Stimulated activated CD8-positive, alpha-beta memory T cell treated with anti-CD3 and anti-CD28 coated beads, Interleukin-2, amount 100 ng/mL, for 1 hour (primary cell): ENCODE measurements at places on chromosomes 12 and 14.

DNA sequence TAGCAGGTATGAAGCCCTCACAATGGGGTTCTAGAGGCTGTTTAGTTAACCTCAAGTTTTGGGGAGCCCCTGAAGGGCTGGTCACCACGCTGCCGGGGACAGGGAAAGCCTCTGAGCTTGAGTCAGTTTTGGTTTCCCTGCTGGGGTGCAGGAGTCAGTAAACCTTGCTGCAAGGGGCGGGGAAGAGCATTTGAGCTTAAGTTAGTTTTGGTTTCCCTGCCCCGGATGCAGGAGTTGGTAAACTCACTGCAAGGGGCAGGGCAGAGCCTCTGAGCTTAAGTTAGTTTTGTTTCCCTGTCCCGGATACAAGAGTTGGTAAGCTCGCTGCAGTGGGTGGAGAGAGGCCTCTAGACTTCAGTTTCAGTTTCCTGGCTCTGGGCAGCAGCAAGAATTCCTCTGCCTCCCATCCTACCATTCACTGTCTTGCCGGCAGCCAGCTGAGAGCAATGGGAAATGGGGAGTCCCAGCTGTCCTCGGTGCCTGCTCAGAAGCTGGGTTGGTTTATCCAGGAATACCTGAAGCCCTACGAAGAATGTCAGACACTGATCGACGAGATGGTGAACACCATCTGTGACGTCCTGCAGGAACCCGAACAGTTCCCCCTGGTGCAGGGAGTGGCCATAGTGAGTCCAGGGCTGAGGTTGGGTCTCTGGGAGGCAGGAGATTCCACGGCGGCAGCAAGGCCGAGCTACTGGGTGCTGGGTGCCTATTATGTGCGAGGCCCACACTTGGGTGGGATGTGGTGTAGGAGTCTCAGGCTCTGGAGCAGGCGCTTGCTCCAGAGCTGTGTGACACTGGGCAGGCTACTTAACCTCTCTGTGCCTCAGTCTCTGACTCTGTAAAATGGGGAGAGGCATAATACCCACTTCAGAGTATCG is at the start of gene OAS2:
Gene OAS2, plus strand, starts transcription at position 357 of the 878 bp plus-strand sequence. Its CDS starts 90 bp downstream, at position 447.
- peak; percentile 47 for DNase-seq

GRCh38 chr12:95663525-95663924 is 112.2 kb upstream of the USP44 start:
- no peak for DNase-seq

- no peak for DNase-seq
Measured at GRCh38 chr12:49304161-49304560, 9.2 kb downstream of the PRPH start.

DNA sequence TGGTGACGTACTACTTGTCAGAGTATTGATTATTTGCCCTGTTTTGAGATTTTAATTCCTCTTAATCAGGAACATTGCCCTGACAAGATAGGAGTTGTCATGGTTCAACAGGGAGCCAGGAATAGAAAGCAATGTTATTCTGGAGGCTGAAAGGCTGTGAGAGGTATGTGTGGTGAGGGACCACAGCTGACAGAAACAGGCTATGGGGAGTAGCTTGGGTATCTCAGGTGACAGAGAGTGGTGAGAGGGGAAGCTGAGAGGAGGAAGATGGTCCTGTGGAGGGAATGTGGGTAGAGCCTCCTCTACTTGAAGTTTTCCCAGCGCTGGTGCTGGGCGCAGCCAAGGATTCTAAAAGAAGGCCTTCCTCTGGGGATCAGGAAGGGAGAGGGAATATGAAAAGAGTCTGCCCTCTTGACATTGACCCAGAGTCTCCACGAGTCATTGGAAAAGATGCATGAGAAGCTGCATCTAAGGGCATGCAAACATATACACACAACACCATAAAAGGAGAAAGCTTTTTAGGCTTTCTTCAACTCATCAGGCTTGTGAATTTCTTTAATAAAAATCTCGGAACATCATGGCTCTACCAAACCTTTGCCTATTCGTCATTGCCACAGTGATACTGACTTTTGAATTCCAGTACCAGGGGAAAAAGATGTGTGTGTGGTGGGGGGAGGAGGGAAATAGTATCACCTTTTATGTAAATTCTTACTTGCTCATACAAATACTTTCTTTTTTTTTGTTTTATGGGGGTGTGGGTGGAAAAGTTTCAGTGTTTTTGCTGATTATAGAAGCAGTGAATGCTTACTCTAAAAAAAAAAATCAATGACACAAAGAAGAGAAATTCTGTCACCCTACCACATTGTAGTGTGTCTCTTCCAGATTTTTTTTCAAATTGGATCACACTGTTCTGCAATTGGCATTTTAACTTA is 39.9 kb upstream of the DHRS7 start:
- DNase-seq, result no peak

GRCh38 chr12:42996869-42997431 is 407.4 kb upstream of the PRICKLE1 start:
- no peak for DNase-seq

GRCh38 chr12:101305226-101305779 is 25.4 kb downstream of the UTP20 start:
- no peak for DNase-seq

DNA sequence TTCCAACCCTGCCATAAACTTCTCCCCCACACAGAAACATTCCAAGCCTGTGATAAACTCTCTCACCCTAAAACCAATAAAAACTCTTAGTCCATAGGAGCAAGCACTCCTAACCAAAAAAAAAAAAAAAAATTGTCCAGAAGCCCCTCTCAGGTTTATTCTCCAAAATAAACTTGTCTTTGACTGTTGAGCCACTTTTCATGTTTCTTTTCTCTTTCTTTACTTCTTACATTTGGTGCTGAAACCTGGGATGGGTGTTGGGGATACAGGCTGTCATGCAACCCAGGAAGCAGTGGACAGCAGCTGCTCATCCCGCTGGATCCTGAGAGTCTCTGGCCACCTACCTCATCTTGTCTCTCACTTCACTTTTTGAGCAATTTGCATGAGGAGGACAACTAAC is 2.0 kb upstream of the ADAM20 start:
- DNase-seq, result no peak

DNA sequence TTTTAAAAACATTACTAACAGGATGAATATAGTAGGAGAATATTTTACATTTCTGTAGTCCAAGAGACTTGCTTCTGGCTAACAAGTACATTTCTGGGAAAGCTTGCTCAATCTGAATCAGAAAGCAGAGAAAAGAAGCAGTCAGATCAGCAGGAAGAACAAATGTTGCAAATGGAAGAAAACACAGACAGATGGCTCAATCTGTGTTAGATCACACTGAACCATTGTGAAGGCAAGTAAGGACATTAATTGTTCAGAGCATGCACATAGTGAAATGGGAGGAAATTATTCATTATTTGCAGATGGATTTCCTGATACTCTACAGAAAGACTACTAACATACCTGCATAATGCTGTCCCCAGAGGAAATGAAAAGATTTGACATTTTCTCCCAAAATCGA is 65.2 kb upstream of the CNOT2 start:
- DNase-seq, result no peak

GRCh38 chr12:101927036-101927435 is 49.7 kb downstream of the DRAM1 start:
- no peak for DNase-seq

DNA sequence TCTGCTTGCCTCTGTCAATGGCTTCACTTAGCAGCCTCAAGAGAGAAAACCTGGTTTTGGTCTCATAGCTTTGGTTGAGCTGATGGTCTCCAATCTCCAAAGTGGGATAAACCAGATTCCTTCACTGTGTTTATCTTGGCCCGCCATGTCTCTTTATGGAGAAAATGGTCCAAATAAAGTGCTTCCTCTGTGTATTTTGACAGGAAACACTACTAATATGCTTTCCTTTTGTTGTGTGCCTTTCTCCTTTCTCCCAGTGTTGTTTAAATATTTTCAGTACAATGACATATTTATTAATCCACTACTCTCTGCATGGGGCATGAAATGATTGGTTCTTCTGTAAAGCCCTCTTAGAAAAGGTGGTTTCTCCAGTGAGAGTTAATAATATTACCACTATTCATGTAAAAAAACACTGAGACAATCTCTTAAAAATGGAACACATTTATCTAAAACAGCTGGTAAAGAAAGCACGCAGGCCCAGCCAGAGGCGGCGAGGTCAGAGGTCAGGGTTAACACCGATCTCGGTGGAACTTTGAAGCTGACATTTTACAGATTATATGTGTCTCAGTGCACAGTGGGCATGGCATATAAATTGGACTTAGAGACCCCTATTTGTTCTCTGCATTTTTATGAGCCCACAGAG is 24.2 kb downstream of the TMEM30B start:
- DNase-seq, result no peak

GRCh38 chr12:117034249-117034648 is 65.0 kb downstream of the TESC start:
- DNase-seq, result no peak

GRCh38 chr12:106736051-106736957 is 38.2 kb upstream of the RIC8B start:
- DNase-seq, result no peak

- no peak for DNase-seq
Measured at GRCh38 chr12:132056951-132057350, 87.2 kb downstream of the DDX51 start.

DNA sequence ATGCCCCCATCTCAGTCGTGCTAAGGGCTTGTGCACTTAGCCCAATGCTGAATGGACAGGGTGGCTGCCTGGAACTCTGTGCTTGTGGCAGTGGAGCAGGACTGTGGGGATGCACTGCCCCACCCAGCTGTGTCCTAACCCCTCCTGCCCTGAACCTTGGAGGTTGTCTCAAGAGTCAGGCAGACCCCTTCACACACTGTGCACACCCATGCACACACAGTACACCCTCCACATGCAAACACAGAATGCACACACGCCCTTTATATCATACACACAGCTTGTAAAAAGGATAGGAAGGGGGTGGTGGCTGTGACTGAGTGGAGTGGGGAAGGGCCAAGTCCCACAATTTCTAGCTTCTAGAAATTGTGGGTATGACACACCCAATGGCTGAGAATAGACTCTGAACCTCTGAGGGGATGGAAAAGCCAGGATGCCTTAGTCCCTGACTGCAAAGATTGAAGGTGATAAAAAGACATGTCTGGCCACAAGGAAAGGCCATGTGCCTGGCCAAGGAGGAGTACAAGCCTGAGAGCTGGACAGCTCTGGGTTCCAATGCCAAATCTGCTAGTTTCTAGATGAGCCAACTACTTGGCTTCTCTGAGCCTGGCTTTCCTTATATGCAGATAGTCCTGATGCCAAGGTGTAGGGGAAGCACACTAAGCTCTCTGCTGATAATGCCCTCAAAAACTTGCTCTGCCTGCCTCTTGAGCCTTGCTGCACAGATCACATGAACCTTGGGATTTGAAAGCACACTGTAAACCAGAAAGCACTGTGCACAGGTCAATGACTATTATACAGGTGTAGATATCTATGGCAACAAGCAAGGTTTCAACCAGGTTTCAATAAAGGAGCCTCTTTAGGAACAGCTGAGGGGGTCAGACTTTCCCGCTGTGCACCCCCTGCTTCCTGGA is 8.4 kb downstream of the KRT8 start:
- DNase-seq, result no peak

DNA sequence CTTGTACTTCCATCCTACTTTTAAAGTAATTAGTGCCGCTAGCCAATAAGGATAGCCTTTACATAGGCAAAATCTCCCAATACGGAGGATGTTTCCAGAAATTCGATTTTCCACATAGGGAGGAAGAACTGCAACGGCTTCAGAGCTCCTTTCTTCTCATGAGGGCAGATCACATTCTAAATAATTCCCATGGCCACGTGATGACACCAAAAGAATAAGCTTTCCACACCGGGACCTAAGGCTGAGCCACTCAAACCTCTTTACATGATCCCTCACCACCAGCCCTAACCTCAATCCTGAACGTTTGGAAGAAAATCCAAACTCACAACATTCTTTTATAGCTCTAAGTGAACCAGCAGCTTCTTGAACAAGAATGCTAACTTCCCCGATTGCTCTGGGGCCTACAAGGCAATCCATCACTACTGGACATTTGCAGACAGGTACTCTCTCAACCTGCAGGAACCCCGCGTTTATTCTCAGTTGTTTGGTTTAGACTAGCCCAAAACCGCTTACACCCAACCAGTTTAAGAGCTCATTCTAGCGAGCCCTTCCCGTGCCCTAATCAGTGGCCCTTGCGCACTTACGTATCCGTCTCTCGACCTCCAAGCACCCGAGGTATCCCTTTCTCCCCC is 884 bp downstream of the CAPRIN2 start:
- no peak for DNase-seq

DNA sequence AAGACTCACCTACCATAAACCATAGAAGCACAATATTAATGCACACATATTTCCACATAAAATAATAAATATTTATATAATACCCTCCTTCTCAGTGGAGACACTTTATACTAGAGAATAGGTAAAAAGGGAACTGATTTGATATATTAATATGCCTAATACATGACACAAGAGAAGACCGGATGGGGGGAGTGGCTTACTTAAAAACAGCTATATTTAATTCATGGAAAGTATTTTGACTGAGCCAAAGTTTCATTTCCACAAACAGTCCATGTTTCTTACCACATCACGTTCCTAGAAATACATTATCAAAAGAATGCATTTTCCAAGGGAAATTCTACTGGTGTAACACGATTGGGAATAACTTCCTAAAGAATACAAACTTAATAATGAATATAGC is 63.4 kb downstream of the ITPR2 start:
- DNase-seq, result no peak

- no peak for DNase-seq
Measured at GRCh38 chr12:88202500-88202899, 60.4 kb downstream of the TMTC3 start.

DNA sequence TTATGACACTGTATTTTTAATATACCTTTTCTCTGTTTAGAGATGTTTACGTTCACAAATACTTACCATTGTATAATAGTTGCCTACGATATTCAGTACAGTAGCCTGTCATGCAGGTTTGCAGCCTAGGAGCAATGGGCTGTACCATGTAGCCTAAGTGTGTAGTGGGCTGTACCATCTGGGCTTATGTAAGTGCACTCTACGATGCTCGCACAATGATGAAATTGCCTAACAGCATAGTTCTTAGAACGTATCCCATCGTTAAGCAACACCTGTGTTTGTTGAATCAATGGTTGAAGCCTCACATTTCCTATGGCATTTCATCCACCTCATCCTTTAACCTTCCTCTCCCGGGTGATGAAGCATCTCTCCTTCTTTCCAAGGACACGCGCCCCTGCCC is 12.5 kb upstream of the EML1 start:
- no peak for DNase-seq

DNA sequence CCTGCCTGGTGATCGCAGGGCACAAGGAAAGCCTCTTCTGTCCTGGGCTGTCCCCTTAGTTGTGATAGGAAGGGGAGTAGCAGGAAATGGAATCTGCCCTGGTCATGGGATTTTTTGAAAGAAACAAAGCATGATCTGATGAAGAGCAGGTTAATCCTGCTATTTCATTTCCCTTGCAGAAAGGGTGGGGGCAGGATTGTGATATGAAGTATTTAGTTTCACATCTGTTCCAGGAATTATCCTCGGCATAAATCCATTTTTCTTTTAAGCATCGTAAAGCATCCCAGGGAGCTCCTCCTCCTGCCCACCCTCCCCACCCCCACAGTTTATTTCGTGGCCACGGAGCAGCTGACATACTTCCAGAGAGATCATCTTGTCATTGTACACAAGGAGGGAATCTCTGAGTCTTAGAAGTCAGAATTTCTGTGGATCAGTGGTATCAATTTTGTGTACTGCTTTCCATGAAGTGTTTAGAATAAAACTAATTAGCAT is 53.1 kb downstream of the TGFB3 start:
- no peak for DNase-seq
